ENCODE measurements at places on chromosomes 2 and 18. TPM values are rescaled to one million over a fixed set of nuclear protein-coding genes. Genes with fewer than 3 reads are reported as not detected.

- no peak for ATAC-seq
Measured at GRCh38 chr2:218471982-218472381, 53.1 kb downstream of the VIL1 start.

DNA sequence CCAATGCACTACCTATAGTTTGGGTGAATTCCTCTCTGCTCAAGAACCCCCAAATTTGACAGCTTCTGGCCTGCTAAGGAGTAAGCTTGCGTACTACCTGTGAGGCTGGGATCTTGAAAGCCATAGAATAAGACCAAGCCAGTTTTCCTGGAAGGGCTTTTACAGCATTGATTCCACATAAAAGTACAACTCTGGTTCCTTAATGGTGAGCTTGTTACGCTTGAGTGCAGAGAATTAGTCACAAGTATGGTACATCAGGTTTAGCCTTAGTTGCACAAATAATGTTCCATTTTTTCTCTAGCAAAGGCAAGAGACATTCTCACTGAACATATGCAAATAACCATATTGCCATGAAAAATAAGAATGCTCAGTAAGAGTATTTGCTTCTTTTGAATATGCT, 39.1 kb upstream of the STK39 start:
- ATAC-seq, result no peak

DNA sequence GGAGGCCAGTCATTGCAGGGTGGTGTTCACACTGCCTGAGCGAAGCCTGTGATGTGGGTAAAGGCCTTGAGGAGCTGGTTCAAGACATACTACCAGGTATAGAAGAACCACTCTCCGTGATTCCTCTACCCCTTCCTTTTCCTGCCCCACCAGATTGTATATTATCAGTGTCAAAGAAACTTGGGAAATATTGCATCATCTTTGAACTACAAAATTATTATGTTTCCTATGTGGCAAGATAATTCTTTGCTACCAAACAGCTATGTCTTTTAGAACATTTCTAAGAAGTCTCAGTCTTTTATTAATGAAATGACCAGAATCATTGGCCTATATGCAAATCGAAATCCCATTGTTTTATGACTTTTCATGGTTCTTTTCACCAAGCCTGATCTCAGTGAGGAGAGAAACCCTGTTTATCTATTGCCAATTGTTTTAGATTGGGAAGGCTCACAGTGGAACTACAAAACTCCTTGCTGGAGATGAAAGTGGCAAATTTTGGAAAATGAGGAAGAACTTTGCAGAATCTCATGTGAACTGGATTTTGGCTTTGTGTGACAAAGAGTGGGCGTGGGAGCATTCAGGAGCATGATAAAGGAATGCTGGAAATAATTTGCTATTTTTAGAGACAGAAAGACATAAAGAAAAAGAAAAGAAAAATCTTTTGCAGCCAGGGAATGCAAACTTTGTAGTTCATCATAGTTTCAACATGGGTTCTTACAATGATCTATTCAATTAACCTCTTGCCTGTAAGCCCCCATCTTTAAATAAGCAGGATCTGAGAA, 286.9 kb downstream of the INSIG2 start:
- no peak for ATAC-seq

DNA sequence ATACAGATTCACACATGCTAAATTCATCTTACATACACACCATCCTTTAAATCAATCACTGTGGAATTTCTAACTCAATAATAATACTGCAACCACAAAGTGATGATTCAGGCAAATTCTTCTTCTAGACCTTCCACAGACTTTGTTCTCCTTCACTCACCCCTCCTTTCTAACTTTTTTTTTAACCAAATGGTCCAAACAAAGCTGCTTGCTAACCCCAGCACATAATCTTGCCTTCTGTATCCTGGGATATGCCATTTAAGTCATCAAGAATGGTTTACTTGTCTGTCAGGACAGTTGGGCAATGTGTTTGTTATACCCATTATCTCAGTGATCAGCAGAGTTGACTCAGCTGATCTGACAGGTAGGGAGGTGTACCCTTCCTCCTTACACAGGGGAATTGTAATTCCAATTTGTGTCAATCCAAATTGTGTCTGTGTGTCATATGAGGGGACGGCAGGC, 10.0 kb downstream of the SLC40A1 start:
- ATAC-seq, result no peak

GRCh38 chr2:120246546-120247300, 5.9 kb upstream of the RALB start:
- no peak for ATAC-seq

Gene IL18R1
- total RNA-seq, result 20.5 TPM

Gene AKAIN1
- not detected for total RNA-seq

Data from activated T-helper 17 cell treated with anti-CD3 and anti-CD28 coated beads, Interleukin-2, amount 50 U/mL, for 72 hours (primary cell).